Esophagus squamous epithelium (tissue), 5 donors: ENCODE measurements at places on chromosomes 7 and 10.

DNA sequence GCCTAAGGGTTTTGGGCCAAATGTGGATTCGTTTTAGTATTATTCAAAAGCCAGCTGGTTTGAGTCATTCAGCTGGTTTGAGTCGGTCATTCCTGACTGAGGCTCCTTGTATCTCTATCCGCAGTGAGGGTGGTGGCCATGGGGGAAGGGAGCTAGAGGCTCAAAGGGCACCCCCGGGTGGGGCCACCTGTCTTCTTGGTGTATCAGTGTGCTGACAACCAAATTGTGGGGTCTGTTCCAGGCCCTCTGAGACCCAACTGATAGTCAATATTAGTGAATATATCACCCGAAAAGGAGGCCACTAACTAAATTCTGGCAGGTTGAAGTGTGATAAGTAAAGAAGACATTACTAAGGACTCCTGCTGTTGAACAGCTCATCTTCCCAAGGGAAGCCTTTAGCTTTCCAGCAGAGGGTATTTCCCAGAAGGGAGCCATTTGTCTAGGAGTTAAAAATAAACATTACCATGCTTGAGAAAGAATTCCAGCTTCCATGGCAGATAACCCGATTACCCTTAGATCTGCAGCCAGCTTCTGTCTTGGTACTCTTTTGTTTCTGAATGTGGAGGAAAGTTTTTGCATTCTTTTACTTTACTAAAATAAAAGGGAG is 29.9 kb upstream of the DDX50 start:
- no peak for DNase-seq

GRCh38 chr7:139094596-139094995 is 14.9 kb downstream of the ZC3HAV1 start:
- no peak for DNase-seq

DNA sequence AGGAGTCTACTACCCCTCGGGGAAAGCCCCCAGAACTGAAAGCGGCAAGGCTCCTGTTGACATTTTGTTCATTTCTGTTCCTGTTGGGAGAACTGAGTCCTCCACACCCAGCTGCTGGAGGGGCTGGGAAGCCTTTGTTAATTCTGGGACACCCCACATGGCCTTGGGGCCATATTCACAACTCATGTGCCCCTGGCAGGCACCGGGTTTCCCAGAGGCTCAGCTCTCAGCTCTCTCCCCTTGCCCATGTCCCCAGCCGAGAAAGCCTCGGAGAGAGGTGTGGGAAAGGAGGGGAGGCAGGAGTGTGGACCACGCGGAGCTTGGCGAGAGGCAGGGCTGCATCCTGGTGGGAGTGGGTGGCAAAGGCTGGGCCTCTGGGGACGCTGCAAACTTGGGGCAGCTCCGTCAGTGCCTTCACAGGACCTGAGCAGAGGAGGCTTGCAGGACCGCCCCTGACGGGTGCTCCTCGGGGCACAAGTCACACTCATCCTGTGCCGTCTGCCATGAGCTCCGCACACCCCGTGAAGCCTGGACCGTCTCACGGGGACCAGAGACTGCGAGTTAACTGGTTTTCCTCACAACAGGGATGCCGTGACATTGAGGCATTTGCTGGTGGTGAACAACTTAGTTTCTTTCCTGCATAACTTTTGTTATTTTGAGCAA is 140.9 kb downstream of the DNAJB6 start:
- no peak for DNase-seq

DNA sequence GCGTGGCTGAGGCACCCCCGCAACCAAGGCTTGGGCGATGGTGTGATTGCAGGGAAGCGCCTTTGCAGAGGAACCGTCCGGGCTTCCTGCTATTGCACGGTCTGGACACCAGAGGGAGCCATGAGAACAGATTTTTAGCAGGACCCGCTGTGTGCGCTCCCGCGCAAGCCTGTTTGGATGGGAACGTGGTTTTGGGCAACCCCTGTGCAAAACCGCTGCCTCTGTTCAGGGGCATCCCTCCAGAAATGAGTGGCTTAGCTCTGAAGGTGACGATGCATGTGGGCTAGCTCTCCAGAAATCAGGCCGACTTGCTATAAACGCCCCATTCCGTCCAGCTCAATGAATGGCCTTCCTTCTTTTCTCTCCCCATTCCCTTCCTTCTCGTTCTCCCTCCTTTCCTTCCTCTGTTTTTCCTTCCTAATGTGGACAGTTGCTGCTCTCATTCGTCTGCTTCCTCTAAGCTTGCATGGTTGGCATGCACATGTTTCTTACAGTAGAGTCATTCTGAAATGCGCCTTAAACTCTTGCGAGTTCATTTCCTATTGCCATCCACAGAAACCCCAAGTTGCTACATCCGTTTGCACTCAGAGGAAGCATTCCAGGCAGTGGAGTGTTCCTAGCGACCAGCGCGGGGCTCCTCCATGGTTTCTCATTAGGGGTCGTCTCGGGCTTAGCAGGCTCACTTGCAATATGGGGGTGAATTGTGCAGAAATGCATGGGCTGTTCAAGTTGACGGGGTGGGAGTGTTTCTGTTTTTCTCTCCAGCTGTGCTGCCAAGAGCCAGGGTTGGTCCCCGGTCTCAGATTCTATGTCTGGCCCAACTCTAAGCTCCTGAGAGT is 302.5 kb upstream of the GALNT17 start:
- DNase-seq, result no peak

DNA sequence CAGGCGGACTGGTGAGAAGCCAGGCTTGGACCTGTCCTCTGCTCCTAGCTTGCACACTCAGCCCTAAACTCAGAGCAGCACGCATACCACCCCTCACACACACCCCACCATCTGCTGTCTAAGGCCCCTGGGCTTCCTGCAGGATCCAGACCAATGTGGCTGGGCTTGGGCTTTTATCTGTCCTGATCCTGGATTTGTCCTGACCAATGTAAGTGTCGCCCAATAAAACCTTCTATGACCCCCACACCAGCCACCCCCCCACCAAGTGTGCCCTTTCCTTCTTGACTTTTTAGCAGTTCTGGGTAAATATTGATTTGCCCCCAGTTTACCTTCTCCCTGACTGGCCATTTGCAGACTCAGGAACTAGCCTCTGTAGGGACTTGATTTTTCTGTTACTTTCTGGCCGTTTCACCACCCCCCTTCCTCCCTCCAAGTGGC is 1.7 kb upstream of the HOXA13 start:
- no peak for DNase-seq

DNA sequence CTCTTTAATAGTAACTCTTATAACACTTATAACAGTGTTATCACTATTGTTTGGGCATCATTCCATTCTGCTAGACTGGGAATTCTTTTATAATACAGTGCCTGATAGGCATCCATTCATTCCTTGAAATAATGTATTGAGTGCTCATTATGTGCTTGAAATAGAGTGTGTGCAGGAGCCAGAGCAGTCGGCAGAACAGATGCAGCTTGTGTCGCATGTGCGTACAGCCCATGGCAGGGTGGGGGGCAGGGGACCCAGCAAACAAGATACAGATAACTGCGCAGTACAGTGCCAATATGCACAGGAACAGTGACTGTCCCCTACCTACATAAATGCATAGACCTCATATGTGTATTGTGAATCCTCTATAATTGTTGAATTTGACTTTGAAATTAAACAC is 99.3 kb downstream of the KAT6B start:
- DNase-seq, result no peak

- no peak for DNase-seq
Observed at GRCh38 chr7:83684928-83685327, 36.0 kb upstream of the SEMA3E start.
